CD8-positive, alpha-beta T cell (primary cell): ENCODE measurements at places on chromosomes 16 and 17.

DNA sequence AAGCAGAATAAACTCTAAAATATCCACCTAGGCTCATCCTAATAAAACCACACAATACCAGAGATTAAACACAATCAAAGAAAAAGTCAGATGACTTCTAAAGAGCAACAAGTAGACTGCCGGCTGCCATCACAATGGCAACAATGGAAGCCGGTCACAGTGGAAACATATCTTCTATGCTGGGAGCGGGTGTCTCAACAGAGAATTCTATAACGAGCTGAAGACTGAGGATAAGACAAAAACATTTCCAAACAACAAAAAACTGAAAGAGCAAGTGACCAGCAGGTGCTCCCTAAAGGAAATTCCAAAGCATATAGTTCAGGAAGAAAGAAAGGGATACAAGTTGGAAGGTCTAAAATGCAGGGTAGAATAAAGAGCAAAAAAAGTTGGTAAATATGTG lies 8.9 kb downstream of the NSMCE1 start:
- DNase-seq, result no peak

DNA sequence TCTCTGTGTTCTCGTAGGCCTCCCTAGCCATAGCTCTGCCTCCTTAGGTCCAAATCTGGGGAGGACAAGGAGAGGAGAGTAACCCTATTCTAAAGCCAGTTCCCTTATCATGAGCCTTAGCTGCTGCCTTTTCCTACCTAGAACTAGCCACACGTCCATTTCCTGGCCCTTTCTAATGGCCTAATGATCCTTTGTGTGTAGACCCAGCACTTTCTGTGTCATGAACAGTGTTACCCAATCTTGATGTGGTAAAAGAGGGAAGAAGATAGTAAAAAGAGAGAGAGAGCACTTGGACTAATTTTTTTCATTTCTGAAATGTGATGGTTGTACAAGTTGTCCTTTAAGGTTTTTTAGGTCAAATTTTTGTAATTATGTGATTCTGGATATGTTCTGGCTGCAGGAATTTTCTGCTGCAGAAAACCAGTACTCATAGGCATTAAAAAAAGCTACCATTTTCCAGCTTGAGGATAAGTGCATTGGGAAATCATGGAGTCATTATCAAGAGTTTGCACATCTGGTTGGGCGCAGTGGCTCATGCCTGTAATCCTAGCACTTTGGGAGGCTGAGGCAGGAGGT lies 18.2 kb downstream of the CASC3 start:
- no peak for DNase-seq

GRCh38 chr16:19874851-19875546 lies 9.6 kb downstream of the GPRC5B start:
- no peak for DNase-seq

DNA sequence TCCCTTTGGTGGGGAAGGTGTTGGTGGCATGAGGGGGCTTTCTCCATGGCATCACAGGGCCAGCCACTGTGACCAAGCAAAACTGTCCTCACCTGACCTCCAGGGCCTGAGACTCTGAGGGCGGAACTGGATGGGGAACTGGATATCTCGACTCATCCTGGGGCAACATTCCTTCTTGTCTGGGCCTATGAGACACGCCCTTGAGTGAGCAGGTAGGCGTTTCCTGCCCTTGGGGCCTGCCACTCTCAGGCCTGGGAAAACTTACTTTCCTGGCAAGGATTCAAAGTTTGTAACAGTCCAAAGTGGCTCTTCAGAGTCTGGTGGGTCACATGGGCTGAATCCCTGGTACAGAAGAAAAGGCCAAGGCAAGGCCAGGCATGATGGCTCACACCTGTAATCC lies 9.6 kb downstream of the MT1X start:
- no peak for DNase-seq

DNA sequence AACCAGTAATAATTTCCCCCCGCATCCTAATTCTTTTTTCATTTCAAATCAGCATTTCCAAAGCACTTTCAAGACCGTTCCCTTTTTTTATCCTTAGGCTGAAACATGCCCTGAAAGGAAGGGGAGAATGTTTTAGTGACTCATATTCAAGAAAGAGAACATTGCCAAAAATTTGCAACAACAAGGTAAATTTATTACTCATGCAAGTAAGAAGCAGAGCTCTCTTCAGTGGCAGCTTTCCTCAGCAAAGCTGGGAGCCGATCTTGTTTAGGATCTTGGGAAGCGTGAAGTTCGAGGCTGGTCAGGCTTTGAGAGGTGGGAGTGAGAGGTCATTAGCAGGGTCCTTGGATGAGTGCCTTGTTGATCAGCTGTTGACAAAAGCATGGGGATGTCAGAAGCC lies 129.5 kb downstream of the PRKCA start:
- no peak for DNase-seq
